ENCODE measurements at places on chromosomes 7 and 10.
A peak's percentile ranks its signal among the peaks of the same experiment; 100 is the strongest.

DNA sequence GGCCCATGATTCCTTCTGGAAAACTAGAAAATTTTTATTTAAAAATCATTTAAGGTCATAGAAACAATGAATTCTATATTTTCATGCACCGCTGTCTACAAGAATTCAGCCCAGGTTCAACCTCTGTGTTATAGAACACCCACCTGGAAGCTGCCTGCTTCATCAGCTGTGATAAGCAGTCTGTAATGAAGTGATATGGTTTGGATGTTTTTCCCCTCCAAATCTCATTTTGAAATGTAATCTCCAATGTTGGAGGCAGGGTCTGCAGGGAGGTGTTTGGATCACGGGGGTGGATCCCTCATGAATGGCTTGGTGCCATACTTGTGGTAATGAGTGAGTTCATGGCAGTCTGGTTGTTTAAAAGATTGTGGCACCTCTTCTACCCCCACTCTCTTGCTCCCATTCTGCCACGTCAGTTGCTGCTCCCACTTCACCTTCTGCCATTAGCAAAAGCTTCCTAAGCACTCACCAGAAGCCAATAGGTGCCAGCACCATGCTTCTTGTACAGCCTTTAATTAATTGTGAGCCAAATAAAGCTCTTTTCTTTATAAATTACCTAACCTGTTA is 55.6 kb downstream of the MRPL32 start:
- no peak for DNase-seq

- DNase-seq = no peak
Observed at GRCh38 chr10:1315178-1315577, 259.0 kb downstream of the WDR37 start.

- DNase-seq = no peak
Observed at GRCh38 chr7:450741-451140, 68.9 kb downstream of the PDGFA start.

DNA sequence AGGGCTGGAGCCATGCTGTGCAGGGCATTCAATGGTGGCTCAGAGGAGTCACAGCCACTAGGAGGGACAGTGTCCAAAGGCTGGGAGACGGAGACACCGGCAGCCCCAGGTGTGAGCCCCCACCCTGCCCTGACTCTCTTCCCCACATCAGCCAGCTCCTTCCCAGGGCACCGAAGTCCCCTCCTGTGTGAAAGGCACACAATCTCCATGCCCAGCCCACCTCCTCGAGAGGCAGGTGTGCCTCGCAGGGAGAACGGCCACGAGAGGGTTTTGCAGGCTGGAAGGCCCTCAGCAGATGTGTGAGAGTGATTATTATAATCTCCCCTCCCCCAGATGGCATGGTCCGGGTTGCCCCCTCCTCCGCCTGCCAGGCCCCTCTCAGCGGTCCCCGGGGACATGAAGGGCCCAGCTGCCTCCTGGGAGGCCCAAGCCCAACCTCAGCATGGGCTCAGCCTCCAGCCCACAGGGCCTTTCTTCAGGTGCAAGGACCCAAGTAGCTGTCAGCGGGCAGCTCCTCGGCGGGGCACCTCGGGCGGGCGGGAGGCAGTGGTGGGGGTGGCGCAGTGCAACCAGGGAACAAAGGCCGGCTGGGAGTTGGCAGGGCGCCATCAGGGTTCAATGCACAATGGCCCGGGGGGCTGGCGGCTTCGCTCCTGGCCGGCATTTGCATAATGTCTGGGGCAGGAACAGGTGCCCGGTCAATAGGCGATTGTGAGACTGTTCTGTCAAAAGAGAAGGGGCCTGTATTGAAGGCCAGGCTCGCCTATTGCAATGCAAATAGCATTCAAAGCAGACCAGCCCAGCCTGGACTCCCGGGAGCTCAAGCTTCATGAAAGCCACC is 155.3 kb upstream of the ZMIZ1 start:
- no peak for DNase-seq

DNA sequence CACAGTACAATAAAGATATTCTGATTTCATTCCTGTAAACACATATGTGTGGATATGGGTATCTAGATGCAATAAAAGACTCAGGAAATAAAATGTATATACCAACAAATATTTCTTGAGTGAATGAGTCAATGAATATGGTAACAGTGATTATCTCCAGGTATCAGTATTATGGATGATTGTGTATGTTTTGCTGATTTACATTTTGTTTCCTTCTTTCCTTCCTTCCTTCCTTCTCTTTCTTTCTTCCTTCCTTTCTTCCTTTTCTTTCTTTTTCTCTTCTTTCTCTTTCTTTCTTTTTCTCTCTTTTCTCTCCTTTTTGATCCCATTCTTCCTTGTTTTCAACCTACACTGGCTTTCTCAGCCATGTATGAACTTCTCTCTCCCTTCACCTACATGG is 85.3 kb upstream of the DLX6 start:
- DNase-seq = no peak

DNA sequence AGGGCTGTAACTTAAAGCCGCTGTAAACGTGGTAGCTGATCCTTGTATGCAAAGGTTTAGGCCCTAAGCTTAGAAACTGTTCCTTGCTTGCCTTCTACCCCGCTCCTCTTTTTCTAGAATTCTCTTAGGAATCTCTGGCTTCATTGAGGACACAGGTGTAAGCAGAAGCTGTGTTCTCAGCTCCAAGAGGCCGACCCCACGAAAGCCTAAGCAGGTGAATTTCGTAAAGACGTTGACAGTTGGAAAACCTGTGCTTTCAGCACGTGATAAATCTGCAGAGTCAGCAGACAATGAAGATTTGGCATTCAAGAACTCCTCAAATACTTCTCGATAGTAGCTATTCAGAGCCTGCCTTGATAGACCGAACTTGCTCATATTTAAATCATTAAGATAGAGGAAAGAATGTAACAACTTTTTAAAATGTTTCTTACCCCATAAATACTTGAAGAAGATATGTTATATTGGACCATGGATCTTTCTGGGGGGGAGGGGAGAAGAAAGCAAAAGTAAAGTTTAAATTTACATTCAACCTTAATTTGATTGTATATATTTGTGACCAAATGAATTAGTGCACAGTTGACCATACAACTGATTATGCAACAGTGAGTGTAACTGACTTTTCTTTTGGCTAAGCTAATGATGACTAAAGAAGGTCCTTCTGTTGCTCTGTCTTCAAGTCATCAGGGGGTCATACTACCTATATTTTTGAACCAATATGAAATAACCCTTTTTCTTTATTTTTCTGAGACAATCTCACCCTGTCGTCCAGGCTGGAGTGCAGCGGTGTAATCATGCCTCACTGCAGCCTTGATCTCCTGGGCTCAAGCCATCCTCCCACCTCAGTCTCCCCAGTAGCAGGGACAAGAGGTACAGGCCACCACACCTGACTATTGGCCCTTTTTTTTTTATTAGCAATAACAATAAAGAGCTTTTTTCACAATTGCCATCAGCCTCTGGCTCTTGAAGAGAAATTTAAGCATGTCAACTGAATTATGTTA is 1.2 kb upstream of the GDI2 start:
- peak; percentile 7 for DNase-seq

DNA sequence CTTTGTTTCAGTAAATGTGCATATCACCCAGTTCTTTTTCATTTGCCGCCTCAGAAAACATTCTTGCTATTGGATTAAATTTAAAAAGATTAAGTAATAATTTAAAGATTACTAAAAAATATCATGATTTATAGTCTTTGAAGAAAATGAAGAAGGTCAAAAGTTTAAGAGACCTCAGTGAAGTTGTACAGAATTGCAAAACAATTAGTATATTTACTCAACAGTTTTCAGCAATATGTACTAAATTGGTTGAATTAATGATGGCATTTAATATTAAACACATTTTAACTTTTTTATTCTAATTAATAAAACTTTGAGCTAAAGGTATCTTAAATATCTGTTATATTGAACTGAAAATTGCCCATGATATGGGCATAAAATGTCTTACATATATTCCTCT is 49.9 kb upstream of the KLF6 start:
- no peak for DNase-seq

GRCh38 chr7:46463170-46463569 is 542.1 kb upstream of the IGFBP3 start:
- DNase-seq = no peak

GRCh38 chr10:88932539-88933256 is 19.9 kb downstream of the ACTA2 start:
- DNase-seq = peak; percentile 83

- no peak for DNase-seq
Observed at GRCh38 chr10:97882142-97883091, 32.8 kb downstream of the GOLGA7B start.

- DNase-seq = no peak
Observed at GRCh38 chr10:49647554-49647953, 31.9 kb upstream of the C10orf53 start.

GRCh38 chr10:132764108-132764507 is 21.8 kb downstream of the NKX6-2 start:
- no peak for DNase-seq

GRCh38 chr7:90764848-90765570 is 168.9 kb downstream of the CDK14 start:
- DNase-seq = no peak

DNA sequence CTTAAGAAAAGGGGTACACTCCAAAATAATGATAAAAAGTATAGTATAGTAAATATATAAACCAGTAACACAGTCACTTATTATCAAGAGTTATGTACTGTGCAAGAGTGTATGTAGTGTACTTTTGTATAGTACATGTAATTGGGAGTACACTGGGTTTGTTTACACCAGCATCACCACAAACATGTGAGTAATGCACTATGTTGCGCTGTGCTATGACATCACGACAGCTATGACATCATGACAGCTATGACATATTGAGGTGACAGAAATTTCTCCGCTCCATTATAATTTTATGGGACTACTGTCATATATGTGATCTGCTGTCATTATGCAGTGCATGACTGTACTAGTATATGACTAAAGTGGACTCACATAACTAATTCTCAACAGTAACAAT is 84.6 kb downstream of the KMT2C start:
- peak; percentile 9 for DNase-seq

GRCh38 chr7:27181795-27182275 is 3.2 kb downstream of the HOXA11 start:
- DNase-seq = no peak

GRCh38 chr7:54326592-54327167 is 215.5 kb upstream of the VSTM2A start:
- DNase-seq = no peak

- DNase-seq = no peak
Observed at GRCh38 chr7:106068986-106069385, 43.1 kb downstream of the SYPL1 start.

GRCh38 chr7:54796150-54796549 is 37.1 kb upstream of the SEC61G start:
- no peak for DNase-seq

DNA sequence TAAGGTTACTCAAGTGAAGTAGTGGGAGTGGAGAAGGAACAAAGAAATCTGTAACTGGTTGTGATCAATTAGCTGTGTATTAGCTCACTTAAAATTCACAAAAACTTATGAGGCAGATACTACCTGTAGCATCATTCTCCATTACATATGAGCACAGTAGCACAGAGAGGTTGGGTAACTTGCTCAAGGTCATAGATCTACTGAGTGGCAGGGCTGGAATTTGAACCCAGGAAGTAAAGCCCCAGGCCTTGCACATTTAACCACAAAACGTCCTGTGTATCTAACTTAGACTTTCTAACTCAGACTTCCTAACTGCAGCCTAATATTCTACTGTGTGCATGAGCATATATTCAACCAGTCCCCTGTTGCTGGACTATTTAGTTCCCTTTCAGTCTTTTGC is 5.6 kb upstream of the SLF2 start:
- no peak for DNase-seq

DNA sequence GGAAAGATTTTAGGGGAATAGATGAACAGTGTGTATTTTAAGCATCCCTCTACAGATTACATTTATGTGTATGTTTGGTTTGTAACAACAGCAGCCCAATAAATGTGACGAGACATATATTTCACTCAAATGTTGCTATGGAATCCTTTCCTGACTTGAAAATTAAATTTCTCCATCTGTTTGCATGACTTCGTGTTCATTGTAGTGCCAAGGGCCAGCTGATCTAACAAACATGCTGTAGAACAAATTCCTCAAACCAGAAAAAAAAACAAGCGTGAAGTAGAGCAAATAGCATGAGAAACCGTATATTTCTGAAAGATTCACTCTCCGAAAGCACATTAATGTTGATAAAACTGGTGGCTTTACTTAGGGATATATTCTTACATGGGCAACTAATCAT is 87.8 kb downstream of the NRCAM start:
- no peak for DNase-seq

- DNase-seq = no peak
Observed at GRCh38 chr10:16987976-16988610, 141.5 kb downstream of the CUBN start.

- no peak for DNase-seq
Observed at GRCh38 chr10:53023411-53023810, 250.8 kb upstream of the MBL2 start.

GRCh38 chr7:120703585-120704240 is 154.2 kb downstream of the TSPAN12 start:
- DNase-seq = no peak

- no peak for DNase-seq
Observed at GRCh38 chr7:150989456-150989855, 1.4 kb upstream of the NOS3 start.
